ENCODE measurements at places on chromosomes 5 and 9.

DNA sequence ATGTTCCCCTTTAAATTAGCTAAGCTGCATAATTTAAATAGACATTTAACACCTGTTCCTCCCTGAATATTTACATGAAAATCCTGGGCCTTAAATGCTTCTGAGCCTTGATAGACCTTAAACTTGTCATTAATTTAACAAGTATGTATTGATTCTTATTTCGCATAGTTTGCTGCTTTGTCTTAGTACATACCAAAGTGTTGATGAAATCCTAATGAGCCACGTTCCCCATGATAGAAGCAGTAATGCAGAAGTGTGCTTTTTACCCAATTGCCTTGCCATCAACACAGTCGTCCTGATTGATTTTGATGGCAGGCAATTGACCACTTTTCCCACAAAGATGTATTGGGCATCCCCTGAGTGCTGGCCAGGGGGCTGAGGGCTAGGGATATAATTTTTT lies 213.5 kb downstream of the SGCD start:
- DNase-seq = no peak

GRCh38 chr9:37922363-37923117 lies 18.6 kb upstream of the SLC25A51 start:
- peak; percentile 61 for DNase-seq

DNA sequence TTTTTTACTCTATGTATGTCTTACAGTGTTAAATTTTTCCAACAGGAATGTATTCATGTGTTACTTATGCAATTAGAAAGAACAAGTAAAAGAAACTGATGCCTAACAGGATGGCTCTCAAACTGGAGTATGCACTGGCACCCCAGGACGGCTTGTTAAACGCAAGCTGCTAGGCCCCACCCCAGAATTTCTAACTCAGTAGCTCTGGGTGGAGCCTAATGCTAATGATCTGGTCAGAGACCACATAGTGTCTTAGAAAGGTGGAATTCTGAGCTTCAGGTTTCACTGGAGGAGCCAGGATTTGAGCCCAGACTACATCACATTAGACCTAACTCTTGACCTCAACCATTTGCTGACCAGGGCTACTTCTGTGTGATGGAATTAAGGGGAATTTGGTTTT lies 34.4 kb downstream of the SHC3 start:
- DNase-seq = no peak

- DNase-seq = no peak
Observed at GRCh38 chr9:1759009-1759408, 256.1 kb upstream of the SMARCA2 start.

DNA sequence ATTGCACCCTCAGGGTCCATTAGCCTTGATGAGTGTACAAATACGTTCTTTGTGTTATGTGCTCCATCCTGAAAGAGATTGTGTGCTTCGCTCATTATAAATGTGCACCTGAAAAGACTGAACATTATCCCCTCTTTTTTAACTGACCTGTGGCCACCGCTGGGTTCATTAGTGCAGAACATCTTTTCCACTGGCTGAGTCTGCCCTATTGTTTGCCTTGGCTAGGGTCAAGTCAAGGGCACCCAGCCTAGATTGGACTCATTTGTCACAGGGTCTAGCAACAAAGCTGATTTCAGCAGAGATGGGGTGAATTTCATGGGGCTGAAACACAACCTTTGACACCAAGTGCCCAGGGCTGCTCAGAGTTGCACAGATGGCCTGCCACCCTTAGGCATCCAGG lies 764.1 kb upstream of the ARRDC3 start:
- DNase-seq = no peak

DNA sequence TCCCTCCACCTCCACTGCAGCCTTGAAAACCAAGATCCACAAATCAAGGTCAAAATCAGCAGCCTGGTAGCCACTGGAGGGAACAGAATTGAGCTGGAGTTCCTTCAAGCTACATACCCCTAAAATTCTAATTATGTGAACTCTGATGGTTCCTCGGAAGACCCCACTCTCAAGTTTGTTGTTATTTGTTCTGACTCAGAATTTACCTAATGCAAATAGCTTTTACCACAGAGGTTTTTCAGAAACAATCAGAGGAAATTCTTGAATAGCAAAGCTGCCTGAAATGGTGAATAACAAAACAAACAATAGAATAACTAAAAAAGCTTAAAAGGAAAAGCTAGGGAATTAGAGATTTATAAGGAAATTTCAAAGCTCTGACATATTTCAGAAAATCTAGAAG lies 220.0 kb downstream of the CDH18 start:
- DNase-seq = no peak

- no peak for DNase-seq
Observed at GRCh38 chr5:126188804-126189203, 234.4 kb upstream of the GRAMD2B start.

GRCh38 chr9:89690334-89690912 lies 85.6 kb downstream of the GADD45G start:
- DNase-seq = no peak

GRCh38 chr5:114678778-114679177 lies 316.9 kb downstream of the KCNN2 start:
- DNase-seq = no peak

DNA sequence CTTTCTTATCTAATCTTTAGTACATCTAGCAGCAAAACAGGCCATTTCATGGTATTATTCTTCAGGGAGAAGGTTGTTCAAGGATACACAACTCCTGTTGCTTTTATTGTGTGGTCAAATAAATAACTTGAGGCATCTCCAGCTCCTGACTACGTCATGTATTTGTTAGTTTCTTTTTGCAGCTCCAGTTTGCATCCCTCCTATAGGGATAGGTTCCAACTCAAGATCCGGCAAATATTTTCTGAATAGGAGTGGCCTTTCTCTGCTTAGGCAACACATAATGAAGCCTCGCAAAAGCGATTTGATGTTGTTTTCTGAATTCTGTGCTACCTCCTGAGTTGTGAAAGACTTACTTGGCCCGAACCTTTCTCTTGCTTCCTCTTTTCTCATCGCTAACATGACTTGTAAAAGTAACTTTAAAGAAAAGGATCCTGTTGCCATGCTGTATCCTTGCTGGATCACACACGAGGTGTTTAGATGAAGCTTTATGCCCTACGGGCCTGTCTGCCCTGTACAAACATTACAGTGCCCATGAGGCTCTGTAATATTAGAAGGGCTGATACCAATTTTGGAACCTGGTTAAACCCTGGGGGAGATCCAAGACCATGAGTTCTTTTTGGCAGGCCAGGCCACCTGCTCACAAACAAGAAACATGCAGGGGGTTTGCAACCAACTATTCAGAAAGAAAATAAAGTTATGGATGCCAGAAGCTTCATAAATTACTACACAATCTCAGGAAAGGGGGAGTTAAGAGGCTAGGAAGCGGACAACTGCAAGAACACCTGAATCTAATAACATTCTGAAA lies 149.8 kb upstream of the FGF10 start:
- DNase-seq = no peak

GRCh38 chr5:66442951-66443445 lies 153.2 kb upstream of the MAST4 start:
- no peak for DNase-seq

DNA sequence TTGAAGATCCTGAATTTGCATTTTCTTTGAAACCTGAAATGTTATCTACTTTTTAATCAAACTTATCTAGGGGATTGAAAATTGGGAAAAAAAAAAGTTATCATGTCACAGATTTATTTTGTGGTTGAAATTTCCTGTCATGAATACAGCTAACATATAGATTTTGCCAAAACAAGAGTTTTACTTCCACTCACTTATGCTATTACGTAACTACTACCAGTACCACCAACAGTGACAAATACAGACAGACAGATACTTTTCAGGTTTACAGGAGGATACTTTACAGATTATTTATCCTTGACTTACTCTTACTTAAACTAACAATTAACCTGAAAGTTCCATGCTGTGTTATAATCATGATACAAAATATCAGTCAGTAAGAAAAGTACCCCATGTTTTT lies 6.8 kb upstream of the MRPS30 start:
- DNase-seq = no peak

DNA sequence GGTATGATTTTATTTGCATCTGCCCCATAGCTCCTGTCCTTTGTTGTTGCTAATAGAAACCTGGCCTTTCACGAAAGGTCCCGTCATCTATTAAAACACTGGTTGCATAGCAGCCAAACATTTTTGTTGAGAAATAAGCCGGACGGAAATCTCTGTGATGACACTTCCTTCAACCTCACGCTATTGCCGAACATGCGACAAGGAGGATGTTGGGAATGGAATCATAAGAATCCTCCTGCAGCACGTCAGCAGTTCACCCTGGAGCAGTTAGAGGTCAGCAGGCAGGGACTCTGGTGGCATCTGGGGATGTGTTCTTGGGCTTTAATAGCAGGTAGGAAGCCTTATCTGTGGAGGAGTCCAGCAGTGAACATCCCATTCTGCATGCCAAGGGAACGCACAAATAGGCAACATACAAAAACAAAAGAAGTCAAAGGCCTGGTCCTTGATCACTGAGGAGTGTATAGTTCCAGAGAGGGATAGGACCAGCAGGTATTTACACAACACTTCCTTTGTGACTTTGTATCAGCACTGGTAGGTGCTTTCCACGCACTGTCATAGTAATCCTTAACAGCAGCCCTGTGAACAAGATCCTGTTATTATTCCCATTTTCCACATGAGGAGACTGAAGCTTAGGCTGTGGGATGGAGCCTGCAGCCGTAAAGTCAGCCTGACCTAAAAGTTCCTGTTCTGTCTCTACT lies 33.4 kb downstream of the ARHGAP26 start:
- no peak for DNase-seq

- DNase-seq = no peak
Observed at GRCh38 chr5:115372146-115372545, 75.7 kb upstream of the CCDC112 start.

DNA sequence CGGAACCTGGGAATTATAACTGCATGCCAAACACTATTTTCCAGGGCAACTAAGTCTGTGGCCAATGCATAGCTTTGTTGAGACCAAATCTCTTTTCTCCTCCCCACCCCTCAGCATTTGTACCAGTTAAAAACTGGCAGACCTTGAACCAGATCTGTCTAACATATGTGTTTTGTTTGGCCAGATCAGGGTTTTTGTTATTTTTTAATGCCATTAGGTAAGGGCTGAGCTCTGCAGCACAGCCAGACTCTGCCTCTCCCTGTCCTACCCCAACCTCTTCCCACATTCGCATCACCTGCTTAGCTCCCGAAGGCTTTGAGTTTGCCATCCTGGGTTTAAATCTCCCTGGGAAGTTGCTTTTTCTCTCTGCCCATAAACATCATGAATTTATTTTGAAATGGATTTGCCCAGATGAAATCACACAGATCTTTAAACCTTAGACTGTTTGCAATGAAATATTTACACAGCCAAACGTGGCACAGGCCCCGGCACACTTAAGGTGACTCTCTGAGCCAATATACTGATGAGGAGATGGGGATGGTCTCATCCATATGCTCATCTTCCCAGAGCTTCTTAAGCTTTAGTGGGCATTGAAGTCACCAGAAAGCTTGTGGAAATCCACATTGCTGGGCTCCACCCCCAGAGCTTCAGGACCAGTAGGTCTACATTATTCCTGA lies 54.0 kb upstream of the ALDH1B1 start:
- DNase-seq = no peak

DNA sequence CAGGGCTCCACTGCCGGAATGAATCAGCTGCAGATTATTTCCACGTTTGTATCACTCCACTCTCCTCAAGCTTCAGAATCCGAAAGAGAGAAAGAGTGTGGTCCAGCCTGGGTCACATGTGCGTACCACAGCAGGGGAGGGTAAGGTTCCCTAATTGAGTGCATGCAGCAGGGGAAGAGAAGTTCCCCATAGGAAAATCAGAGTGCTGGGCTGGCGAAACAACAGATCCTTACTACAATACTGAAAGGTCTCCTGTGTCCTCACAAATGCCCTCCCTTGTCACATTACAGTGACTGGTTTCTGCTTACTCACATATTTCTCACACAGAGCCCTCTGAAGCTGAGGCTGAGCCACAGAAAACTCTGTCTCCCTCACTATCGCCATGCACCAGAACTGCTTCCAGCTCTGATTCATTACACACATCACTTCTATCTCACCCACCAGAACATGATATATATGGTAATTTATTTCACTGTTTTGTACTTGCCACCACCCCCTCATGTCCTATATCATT lies 532.2 kb upstream of the TUSC1 start:
- DNase-seq = no peak

GRCh38 chr5:176995122-176995490 lies 11.5 kb downstream of the UIMC1 start:
- DNase-seq = no peak

- DNase-seq = no peak
Observed at GRCh38 chr5:76439201-76439600, 36.1 kb downstream of the IQGAP2 start.

GRCh38 chr9:129879103-129879699 lies 43.9 kb downstream of the USP20 start:
- no peak for DNase-seq

DNA sequence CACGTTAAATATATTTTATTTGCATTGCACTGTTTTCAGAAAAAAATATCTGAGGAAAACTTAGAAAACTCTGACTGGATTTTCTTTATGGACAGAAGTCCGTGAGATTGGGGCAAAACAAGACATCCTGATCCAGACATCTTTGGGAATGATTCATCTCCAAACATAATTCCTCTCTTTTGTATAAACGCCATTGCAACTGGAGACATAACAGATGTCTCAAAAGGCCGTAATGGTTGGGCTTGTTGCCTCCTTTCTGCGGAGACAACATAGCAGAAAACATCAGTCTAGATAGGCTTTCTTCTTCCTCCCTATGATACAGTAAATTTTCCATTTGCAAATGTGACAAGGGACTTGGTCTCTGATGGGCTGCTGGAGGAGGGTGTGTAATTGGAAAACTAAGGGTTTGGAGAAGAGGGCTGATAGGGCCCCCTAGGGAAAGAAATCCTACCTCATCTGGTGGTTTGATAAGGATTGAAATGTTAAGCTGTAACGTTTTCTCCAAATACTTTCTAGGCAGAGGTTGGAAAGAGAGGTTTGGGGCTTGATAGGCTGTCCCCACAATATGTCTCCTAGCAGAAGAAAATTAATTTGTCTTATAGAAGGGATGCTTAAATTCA lies 631.5 kb upstream of the ST8SIA4 start:
- no peak for DNase-seq

DNA sequence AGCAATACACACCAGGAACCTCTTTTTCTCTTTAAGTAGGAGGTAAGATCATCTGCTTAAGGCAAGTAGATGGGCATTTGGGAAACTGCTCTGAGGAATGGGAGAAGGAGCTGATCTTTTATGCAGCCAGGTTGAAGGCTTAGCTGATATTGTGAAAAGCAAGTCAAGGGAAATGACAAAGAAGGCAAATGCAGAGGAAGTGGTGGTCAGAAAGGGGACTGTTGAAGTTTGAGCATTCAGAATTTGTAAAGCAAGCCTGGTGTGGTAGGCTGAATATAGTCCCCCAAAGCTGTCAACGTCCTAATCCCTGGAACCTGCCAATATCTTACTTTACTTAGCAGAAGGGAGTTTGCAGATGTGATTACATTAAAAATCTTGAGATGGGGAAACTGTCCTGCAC lies 128.9 kb downstream of the ADAMTS12 start:
- DNase-seq = no peak

DNA sequence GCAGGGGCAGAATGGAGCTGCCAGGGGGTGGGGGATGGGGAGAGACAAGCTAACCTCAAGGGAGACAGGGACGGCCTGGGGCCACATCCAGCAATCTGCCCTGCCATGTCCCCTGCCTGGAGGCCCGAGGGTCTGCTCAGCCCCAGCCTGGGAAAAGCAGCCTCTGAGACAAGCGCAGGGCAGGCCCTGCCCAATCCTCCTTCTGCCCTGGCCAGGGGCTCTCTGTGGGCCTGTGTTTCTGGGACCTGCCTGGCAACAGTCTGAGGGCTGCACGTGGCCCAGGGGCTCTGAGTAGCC lies 13.9 kb upstream of the QSOX2 start:
- DNase-seq = no peak

Data from upper lobe of right lung (tissue), 1 donor.